ENCODE measurements at places on chromosomes 4 and X.

GRCh38 chrX:109840585-109840984 is 107.5 kb upstream of the ACSL4 start:
- peak; percentile 16 for DNase-seq

DNA sequence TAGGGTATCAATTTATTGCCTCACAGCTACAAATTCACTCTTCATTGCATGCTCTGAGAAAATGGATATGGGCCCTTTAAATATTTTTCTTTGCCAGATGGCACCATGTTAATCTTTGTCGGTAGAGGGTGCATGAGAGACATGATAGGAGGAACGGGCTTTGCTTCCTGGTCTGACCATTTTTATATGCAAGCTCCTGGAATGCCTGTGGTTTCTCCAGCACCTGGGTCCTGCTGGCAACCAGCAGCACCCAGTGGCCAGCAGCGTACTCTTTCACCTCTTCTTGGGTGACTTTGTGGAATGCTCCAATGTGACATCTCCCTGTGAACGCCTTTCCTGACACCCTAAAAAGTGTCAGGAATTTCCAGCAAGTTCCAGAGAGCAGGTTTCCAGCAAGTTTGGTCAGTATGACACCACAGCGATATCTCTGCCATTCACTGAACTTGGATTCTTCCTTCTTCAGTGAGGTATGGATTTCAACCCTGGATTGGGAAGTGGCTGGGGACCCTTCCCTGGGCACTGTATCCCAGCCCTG is 140.3 kb upstream of the PGRMC2 start:
- no peak for DNase-seq

DNA sequence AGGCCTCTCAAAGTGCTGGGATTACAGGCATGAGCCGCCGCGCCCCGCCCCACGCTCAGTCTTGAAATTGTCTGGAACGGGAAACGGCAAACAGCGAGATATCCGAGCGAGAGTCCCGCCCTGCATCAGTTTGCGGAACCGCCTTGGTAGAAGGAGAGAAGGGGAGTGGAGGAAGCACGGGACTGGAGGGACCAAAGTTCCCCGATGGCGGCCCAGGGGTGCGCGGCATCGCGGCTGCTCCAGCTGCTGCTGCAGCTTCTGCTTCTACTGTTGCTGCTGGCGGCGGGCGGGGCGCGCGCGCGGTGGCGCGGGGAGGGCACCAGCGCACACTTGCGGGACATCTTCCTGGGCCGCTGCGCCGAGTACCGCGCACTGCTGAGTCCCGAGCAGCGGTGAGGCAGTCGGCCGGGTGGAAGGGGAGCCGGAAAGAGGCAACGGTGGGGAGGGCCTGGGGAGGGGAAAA is at the start of gene BST1:
Gene BST1 (plus strand): TSS at position 125 of the 463 bp plus-strand sequence. CDS start 80 bp downstream, at position 205.
- peak; percentile 53 for DNase-seq

DNA sequence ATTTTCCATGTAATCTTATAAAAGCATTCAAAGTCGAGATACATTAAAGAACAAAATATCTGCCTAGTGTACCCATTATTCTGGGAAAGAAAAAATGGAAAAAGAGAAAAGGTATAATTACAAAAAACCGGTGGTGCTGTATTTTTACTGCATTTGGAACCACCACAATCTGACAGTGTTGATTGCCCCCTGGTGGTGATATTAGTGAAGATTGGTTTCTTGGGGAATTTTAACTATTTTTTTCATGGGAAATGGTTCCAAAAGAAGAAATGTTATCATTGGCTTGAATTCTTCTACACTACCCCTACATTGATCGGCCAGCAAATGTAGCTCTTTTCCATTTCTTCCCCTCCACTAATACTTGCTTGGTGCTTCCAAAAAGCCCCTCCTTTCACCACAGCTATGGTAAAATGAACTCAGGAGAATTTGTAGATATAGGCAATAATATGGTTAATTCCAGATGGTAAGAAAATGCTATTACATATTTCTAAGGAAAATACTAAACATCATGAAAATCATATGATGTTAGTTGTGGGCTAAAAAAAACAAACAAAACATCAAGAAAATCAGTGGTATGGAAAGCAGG is 50.0 kb downstream of the COX18 start:
- no peak for DNase-seq

DNA sequence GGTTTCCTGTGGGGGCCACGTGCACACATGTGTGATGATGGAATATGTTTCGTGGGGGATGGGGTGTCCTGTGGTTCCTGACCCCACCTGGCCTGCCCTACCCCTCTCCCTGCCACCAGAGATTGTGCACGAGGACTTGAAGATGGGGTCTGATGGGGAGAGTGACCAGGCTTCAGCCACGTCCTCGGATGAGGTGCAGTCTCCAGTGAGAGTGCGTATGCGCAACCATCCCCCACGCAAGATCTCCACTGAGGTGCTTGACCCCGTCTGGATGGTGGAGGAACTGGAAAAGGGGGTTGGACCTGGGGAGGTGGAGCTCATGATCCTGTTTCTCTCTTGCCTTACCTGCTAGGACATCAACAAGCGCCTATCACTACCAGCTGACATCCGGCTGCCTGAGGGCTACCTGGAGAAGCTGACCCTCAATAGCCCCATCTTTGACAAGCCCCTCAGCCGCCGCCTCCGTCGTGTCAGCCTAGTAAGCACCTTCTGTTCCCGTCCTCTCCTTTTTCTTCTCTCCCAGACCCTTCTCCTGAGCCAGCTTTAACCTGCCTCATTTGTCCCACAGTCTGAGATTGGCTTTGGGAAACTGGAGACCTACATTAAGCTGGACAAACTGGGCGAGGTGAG is 5.9 kb downstream of the CDK16 start:
- no peak for DNase-seq

DNA sequence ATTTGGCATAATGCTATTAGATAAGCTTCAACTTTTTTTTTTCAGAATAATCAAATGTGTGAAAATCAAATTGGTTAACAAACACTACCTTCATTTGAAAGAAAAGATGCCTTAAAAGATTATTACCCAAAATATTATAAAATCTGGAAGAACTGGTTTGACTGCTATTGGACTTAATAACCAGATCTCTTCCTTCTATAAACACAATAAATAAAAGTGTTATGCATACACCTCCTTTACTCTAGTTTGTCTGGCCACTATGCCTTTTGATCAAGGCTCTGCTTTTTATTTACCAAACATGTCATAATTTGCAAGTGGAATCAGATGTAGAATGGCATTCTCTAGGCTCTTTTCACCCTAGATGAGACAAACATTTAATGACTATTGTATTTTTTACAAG is 897.3 kb upstream of the EPHA5 start:
- DNase-seq, result no peak

- DNase-seq, result no peak
These were observed 42.5 kb upstream of the C1GALT1C1 start for GRCh38 chrX:120672389-120672788.

DNA sequence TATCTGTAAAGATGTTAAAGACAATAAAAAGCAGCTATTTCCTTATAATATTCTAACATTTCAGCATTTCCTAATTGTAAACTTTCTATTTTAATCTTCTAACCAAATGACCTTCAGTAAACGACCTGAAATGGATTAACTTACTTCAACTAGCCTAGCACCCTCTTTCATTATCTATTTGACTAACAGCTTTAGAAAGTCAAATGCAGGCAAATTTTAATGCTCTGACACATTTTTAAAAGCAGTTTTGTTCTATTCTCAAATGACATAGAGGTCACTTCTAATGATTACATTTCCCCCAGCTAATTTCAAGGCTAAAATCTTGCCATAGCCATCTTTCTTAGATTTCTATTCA is 41.9 kb downstream of the SLC7A11 start:
- no peak for DNase-seq

GRCh38 chr4:3134201-3134600 is 59.7 kb downstream of the HTT start:
- no peak for DNase-seq

GRCh38 chrX:51047950-51048349 is 137.4 kb downstream of the BMP15 start:
- no peak for DNase-seq

DNA sequence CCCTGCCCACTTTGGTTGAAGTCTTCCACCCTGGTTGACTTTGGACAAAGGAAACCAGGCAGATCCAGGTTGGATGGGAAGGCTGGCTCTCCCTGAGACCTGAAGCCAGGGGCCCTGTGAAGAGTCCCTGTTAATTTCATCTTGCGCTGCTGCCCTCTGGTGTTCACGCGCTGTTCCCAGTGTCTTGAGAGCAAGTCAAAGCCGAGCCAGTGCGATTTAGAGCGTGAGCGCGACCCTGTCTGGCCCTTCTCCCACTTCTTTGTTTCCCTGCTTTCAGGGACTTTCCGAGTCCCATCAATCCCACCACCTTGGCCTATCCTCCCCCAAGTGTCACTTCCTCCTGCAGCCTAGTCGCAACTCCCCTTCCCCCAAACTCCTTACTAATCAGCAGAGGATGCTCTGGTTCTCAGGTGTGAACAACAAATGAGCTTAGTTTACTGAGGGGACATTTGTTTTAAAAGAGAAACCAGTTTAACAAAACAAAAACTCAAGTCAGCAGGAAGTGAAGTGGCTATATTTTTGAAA is 25.8 kb upstream of the CHRNA9 start:
- DNase-seq, result peak; percentile 97

DNA sequence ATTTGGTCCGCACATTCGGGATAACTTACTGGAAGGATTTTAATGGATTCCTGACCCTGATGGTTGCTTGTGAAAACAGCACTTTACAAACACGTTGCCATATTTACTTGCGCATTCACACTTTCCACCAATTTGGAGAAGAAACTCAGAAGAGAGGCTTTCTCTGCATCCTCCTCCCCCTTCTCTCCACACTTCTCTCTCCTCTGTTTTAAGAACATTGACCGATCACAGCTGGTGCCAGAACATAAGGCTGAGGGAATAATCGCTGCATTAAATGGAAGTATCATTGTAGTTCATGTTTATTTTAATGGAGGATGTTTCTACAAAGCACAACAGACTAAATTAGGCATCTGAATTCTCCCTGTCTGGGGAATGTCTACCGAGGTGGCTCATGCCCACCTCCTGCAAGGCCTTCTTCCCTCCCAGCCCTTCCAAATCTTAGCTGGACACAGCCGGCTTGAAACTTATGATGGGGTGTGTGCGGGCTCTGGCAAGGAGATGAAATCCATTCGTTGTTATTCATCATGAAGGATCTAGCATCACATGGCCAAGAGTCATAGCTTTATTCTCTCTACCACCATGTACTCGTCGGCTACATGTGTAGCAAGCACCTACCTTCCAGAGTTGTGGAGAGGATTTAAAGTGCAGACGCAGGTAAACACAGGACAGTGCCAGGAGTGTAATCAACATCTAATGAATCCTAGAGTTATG is 204.1 kb downstream of the LDB2 start:
- DNase-seq, result no peak

DNA sequence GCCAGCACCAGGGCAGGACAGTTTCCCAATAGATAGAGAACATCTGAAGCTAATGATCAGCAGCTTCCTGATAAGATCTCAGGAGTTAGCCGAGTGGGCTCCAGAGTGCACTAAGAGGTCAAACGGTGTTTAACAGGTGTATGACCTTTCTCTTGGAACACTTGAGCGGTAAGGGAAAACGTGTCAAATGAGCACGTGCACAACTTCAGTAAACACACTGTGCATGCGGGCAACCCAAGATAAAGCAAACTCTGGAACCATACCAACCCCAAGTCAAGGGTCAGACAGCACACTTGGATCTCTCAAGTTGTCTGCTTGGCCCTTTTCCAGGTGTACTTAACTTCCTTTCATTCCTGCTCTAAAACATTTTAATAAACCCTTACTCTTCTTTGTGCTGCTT is 1941.5 kb upstream of the PCDH10 start:
- no peak for DNase-seq

DNA sequence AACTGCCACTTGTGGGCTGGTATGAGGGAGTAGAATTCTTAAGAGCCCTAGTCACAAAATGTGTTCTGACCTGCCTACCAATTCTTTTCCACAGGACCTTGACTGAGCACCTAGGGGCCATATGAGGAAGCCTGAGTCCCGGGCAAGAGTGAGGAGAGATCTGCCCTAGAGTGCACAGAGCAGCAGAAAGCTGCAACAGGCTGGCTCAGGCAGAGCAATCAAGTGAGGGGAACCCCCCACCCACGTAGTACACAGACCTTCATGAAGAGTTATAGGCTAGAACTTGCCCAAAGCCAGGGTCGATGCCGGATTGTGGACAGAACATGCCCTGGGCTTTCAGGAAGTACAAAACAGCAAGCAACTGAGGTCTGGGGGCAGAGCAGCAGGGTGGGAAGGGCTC is 117.0 kb downstream of the SPOCK3 start:
- no peak for DNase-seq

GRCh38 chr4:151184523-151185458 is 85.4 kb downstream of the RPS3A start:
- no peak for DNase-seq

GRCh38 chrX:437661-438390 is 51.1 kb upstream of the PPP2R3B start:
- DNase-seq, result no peak

GRCh38 chr4:24578364-24578763 is 6.0 kb downstream of the DHX15 start:
- DNase-seq, result no peak

- no peak for DNase-seq
These were observed 455.9 kb downstream of the AFF2 start for GRCh38 chrX:148956352-148956751.

- peak; percentile 25 for DNase-seq
These were observed 129.0 kb downstream of the C4orf51 start for GRCh38 chr4:145808848-145809512.

DNA sequence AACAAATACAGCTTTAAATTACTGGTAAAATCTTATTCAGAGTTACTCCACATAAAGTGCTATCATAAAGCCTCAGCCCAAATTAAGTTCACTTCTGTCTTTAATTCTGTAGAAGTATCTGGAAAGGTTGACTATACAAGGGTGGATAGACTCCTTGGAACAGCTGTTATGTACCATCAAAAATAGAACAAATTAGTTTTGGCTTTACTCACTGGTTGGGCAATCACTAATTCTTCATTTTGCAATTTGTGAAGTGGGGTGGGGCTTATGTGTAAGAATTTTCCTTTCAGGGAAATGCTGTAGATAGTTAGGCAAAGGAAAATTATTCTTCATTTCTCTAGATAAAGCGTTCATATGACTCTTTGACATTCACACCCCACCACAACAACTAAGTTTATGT is 7.8 kb downstream of the DIAPH2 start:
- DNase-seq, result no peak

- no peak for DNase-seq
These were observed 790.1 kb downstream of the TECRL start for GRCh38 chr4:63618883-63619718.

DNA sequence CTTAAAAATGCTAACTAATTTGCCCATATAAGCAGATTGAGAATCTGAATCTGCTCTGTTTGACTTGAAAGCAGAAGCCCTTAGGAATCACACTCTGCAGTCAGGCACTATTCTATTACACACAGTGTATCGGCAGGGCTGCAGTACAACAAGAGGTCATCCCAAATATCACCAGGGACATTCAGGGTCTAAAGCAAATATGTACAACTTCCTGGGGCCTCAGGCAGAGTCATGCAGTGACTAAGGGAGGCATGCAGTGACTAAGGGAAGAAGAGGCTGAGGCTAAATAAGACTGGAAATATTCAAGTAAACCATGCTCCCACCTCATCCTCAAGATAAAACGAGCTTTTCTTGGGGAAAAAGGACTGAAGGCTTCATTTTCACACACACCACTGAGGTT is 20.9 kb downstream of the MAPK10 start:
- no peak for DNase-seq

Measured in activated CD4-positive, alpha-beta T cell treated with anti-CD3 and anti-CD28 coated beads, Interleukin-2, amount 50 U/mL, for 48 hours (primary cell).